ENCODE measurements at places on chromosomes 3 and 15.

DNA sequence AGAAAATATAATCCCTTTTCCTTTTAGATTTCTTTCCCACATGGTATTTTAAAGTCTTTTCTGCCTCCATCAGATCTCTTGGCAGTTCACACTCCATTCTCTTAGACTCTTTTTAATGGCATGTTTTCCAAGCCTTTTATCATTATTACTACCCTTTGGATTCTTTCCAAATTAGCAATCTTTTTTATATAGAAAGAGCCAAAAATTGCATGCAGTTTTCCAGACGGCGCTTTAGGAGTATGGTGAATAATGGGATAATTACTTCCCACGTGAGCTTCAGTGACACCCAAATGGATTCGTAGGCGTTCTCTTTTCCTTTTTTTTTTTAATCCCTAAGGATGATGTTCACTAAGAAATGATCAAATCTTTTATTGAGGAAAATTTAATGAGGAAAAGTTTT, 354.8 kb upstream of the DNAJC19 start:
- DNase-seq = no peak

GRCh38 chr15:76431971-76432370, 95.4 kb downstream of the ISL2 start:
- no peak for DNase-seq

DNA sequence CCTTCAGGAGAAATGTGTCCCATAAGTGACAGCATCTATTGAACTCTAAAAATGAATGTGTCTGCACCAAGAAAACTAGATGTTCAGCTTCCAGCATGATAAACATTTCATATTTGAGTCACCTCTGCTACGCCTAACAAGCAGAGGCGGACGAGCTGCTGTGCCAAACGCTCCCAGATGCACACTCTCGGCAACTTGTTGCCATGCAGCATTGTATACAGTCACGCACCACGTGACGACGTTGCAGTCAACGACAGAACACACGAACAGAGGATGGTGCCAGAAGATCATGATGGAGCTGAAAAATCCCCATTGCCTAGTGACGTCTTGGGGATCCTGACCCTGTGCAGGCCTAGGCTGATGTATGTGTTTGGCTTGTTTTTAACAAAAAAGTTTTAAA, 137.5 kb downstream of the XXYLT1 start:
- no peak for DNase-seq

GRCh38 chr15:26807517-26808427, 34.9 kb upstream of the GABRB3 start:
- DNase-seq = no peak

- no peak for DNase-seq
These were observed 105.4 kb downstream of the EPHB1 start for GRCh38 chr3:134900482-134900881.

Measured in CD8-positive, alpha-beta T cell (primary cell).